ENCODE measurements at places on chromosomes 1 and 21. TPM values are rescaled to one million over a fixed set of nuclear protein-coding genes. Genes with fewer than 3 reads are reported as not detected.

The MTARC1 gene
- 4.6 TPM for total RNA-seq

The CFAP126 gene
- not detected for total RNA-seq

The ARID4B gene
- total RNA-seq = 38.2 TPM

The PKN2 gene
- 39.9 TPM for total RNA-seq

The GFI1 gene
- total RNA-seq = 0.63 TPM

The RAB42 gene
- total RNA-seq = 4.0 TPM

The CXADR gene
- total RNA-seq = 0.33 TPM

The CYP4Z1 gene
- 1.7 TPM for total RNA-seq

The KPRP gene
- total RNA-seq = not detected
